ENCODE measurements at places on chromosomes 2 and 18.
A peak's percentile ranks its signal among the peaks of the same experiment; 100 is the strongest.

DNA sequence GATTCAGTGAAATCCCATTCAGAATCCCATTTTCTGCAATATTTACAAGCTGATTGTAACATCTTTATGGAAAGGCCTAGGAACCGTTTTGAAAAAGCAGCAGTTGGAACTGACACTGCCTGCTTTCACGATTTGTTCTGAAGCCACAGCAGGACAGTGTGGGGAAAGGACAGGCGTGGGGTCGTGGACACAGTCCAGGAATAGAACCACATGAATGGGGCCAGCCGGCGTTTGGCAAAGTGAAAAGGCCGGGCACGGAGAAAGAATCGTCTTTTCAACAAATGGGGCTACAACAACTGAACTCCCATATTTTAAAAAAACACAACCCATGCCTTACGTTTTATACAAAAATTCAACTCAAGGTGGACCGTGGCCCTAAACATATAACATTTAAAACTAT lies 69.8 kb downstream of the SLC66A2 start:
- DNase-seq: no peak

DNA sequence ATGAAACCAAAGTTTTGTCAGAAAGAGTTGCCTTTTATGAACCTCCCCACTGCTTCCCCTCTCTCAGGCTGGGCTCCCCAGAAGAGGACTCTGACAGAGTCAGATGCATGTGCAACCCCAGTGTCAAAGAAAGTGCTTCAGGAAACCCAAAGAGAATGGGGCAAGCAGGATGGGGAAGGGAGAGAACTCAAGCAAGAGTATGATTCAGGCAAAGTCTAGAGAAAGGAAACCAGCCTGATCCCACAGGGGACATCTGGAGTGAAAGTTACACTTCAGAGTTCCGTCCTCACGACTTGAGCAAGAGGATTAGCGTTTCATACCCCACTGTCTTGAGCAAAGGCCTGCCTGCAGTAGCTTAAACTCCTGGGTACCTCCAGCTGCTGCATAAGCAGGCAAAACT lies 51.8 kb upstream of the EPC2 start:
- no peak for DNase-seq

DNA sequence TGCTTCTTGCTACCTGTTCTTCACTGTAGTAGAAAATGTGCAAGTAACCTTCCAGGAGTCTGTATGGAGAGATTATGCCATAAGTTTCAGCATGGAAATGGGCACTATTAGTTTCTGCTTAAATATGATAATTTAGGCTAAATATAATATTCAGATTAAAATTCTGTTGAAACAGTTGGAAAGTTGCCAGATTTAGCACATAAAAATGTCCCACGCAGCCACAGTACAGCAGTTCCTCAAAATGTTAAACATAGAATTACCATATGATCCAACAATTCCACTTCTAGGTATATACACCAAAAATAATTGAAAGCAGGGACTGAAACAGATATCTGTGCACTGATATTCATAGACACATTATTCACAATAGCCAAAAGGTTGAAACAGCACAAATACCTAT lies 121.2 kb downstream of the NRP2 start:
- no peak for DNase-seq

- DNase-seq: peak; percentile 52
These were observed at the start of gene GPD2 for GRCh38 chr2:156435718-156436496. Gene GPD2 (plus strand): TSS chr2:156436379. CDS start chr2:156476106, 39,727 bp downstream.

DNA sequence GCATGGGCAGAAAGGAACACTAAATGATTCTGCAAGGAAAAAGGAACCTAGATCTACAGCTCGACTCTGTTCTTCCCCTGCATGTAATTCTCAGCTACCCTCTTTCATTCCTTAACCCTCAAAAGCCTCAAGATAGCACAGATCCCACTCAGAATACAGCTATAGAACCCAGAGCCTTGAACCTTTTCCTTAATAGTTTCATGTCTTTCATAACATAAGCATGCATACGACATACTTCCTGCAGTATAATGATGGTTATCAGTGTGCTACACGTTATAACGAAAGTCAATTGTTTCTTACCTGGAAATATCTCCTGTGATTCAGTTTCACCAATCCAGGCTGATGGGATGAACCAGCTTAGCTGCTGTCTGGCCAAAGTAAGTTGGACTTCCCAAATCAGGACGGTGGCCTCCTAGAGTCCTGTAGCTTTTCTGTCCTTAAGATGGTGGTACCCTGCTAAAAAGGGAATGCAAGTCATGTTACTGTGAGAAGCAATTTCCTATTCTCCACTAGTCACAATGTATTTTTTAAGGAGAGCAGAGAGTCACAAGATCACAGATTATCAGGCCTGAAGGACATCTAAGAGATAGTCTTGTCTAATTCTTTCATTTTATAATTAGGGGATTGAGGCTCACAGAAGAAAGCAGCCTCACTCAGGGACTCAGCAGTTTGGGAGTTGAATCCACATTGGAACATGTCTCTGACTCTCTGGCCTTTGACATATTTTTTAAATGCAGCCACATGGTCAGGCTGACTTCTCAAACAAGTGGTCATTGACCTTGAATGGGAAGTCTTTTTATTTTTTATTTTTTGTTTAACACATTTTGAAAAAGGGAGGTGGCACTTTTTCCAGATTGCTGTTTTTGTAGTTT lies 41.8 kb downstream of the CYRIA start:
- no peak for DNase-seq

GRCh38 chr2:67825476-67825875 lies 237.3 kb downstream of the C1D start:
- no peak for DNase-seq

GRCh38 chr2:203909974-203910373 lies 26.6 kb upstream of the ICOS start:
- peak; percentile 48 for DNase-seq

- DNase-seq: no peak
These were observed 166.9 kb downstream of the VWC2L start for GRCh38 chr2:214577769-214578168.

GRCh38 chr2:230453006-230453405 lies 37.0 kb downstream of the SP100 start:
- no peak for DNase-seq

DNA sequence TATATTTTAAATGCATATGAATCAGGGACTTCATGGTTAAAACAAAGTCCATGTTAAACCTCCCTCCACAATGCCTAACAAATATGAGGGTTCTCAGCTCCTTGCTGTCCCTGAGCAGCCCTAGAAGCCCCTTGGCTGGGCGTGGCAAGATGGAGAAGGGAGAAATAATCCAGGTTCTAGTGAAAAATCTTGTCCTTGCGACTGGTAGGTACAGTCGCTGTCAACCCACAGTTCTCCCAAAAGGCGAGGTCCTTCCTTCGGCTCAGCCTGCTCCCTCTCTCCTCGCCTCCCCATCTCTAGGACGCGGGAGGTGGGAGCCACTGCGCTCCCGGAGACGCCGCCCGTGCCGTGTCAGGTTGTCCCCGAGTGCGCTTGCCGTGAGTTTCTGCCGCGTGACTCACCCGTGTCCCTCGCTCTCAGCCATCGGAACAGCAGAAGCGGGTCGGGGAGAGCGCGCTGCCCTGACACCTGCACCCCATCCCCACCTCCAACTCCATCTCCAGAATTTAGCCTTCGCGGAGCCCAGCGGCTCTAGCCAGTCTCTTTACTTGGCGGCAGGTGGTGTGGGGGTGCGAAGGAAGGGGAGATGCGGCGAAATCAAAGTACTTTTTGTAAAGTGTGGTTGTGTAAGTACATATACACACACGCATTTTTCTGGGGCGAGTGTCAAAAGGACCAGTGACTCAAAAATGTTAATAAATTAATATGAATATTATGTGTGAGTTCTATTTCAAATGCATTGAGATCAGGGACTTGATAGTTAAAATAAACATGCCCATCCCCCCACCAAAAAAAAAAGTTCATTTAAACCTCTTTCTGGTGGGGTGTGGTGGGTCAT lies 65.1 kb upstream of the TMEM17 start:
- no peak for DNase-seq

DNA sequence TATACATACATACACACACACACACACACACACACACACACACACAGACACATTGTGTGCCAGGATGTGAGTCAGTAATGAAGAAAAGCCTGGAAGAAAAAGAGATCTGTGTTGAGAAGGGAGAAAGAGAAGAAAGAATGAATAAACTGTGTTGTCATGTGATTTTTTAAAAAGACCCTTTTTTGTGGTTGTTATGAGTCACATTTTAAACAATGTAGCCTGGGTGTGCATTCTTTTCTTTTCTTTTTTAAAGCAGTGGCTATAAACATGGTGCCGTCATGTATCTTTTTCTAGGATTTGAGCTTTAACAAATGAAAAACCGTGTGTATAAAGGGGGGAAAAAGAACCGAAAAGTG lies 87.2 kb downstream of the NRP2 start:
- DNase-seq: no peak

Measured in T-helper 2 cell treated with Interferon-gamma antibody and Interleukin-4, amounts not matched to agents 5 μg/mL and 100 μg/mL, for 36 hours (primary cell).